ENCODE measurements at places on chromosomes 5 and 9.

DNA sequence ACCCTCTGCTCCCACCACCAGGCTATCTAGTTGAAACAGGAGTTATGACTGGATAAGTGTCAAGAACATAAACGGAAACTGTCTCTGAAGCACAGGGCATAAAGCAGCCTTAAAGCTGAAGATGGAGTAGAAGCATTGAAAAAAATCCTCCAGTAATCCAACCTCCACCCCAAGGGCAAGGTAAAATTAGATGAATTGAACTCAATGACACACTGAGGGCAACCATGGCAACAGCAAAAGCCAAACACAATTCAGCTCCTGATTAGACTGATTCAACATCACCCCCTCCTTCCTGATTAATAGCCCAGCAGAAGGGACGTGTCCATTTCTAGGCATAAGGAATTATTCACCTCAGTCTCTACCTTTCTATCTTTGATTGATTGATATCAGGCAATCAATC, 183.2 kb upstream of the MAP3K1 start:
- DNase-seq, result no peak

- no peak for DNase-seq
These were observed 24.4 kb upstream of the C5orf46 start for GRCh38 chr5:147930769-147931168.

- no peak for DNase-seq
These were observed 96.1 kb upstream of the ADAMTS19 start for GRCh38 chr5:129363991-129364390.

DNA sequence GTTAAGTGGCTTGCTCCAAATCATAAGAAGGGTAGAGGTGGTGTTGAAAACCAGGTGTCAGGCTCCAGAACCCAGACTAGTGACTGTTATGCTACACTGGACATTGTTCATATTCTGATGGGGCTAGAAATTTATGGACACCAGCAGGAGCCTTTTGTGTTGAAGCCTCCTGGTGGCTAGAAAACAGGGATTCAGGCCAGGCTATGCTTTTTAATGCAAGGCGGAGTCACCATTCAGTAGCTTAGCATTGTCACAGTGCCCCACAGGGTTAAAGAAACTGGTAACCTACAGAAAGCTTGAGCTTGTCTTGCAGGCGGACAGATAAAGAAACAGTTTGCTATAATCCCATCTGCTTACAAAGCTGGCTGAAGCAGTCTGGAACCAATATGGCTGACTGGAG, 23.0 kb upstream of the GOLM1 start:
- no peak for DNase-seq

GRCh38 chr5:78632467-78632866, 16.1 kb downstream of the LHFPL2 start:
- no peak for DNase-seq

Measured in activated CD8-positive, alpha-beta T cell treated with anti-CD3 and anti-CD28 coated beads, Interleukin-2, amount 10 ng/mL, durations not matched to agents 7 days and 5 days (primary cell).